Urinary bladder (tissue), 4 donors: ENCODE measurements at places on chromosomes 6 and 20. TPM values are rescaled to one million over a fixed set of nuclear protein-coding genes. Genes with fewer than 3 reads are reported as not detected.
A peak's percentile ranks its signal among the peaks of the same experiment; 100 is the strongest.

TRIM15 gene
- polyA plus RNA-seq: not detected

LY6G6D gene
- 1.7 TPM for polyA plus RNA-seq

LY6G6F gene
- not detected for polyA plus RNA-seq

TINAG gene
- not detected for polyA plus RNA-seq

HLA-DOA gene
- 5.7 TPM for polyA plus RNA-seq

CD24 gene
- polyA plus RNA-seq: 28.8 TPM

PAK5 gene
- 0.05 TPM for polyA plus RNA-seq

SLC24A3 gene
- polyA plus RNA-seq: 20.5 TPM

MUC22 gene
- not detected for polyA plus RNA-seq

MOCS3 gene
- 4.3 TPM for polyA plus RNA-seq

CBLN4 gene
- polyA plus RNA-seq: 0.10 TPM

KIF25 gene
- polyA plus RNA-seq: 0.53 TPM

PBOV1 gene
- polyA plus RNA-seq: not detected

NKX2-4 gene
- polyA plus RNA-seq: not detected

LCA5 gene
- polyA plus RNA-seq: 4.7 TPM

MAS1 gene
- not detected for polyA plus RNA-seq

- peak; percentile 55 for DNase-seq
Observed at GRCh38 chr6:139628270-139628669, 253.8 kb upstream of the CITED2 start.

DNA sequence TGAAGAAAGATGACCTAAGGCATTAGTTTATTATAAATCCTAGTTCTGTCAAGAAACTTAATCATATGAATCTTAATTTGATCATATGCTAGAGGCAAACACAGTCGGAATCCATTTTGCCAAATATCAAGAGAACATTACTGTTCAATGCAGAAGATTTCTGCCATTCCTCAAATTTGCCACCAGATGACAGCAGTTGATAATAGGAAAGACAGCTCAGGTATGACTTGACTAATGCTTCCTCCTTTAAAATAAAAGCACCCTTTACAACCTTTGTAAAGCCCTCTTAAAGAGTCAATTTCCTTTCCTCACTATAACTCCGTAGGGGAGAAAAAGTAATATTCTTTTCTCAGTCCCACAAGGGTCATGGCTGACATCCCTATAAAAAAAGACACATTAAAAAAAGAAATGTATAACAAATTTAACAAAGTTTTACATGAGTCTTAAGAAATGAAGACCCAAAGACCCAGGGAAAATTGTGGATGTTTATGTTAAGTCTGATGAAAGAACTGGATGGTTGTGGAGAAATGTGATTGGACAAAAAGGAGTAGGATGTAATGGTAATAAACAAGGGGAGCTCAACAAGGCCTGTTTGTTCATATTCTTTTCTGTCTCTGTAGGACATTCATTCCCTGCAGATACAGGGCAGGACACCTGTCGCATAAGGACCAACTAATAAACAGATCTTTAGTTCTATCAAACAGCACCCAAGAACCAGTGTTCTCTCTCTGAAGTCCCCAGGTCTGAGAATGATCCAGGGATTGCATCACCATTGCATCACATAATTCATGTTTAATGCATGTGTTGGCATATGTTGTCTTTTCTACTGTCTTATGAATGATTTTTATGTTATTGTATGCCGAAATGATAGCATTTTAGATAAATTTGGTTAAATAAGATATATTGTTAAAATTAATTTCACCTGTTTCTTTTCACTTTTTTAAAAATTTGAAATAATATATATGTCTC, 23.0 kb upstream of the IL17A start:
- DNase-seq: no peak

- DNase-seq: no peak
Observed at GRCh38 chr20:13202565-13202964, 18.5 kb upstream of the ISM1 start.

- no peak for DNase-seq
Observed at GRCh38 chr6:152298848-152299735, 338.1 kb downstream of the SYNE1 start.

DNA sequence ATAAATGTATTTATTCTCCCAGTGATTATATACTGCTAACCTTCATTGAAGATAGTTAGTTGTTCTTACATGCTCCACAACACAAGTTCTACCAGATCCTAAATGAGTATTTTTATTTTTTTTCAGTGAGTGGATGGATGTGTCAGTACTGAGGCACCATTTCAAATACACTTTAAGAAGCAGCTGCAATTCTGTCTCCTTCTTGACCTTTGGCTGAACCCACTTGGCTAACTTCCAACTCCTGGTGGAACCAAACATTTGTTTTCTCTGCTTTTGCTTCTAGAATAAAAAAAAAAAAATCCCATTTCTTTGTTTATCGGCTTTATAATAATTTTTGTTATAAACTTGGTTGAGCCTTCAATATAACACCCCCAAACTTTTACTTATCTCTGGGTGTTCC, 458.3 kb upstream of the MAP3K7 start:
- DNase-seq: peak; percentile 33

DNA sequence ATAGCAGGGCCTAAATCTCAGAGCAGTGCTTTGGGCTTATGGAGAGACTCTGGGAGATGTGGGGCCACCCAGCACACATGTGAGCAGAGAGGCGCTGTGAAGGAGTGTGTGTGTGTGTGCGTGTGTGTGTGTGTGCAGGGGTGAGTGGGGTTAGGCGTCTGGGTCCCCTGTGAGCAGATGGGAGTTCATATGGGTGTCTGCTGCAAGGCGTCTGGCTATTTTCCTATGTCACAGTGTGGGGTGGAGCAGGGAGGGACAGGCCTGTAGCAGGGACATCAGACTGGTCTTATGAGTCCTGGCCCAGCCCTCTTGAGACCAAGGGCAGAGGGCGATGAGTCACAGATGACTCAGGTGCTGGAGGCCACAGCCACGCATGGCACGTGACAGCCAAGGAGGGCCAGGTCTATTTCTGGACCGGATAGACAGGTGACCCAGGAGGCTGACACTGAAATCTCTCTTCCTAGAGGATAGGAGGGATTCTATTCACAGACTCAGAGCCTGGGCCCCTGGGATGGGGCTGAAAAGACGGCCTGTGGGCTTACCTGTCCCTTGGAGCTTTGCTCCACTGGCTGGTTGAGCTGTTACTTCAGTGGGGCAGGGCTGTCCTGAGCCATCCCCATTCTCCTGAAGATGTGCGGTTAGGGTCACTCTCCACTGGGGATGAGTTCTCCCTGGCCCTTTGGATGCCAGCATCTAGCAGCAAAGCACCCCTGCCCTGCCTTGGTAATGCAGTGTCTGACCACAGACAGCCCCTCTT, 28.9 kb downstream of the VEGFA start:
- DNase-seq: no peak

- DNase-seq: no peak
Observed at GRCh38 chr6:251920-252319, 40.4 kb upstream of the DUSP22 start.

GRCh38 chr6:136093835-136094234, 156.3 kb downstream of the MTFR2 start:
- DNase-seq: no peak

GRCh38 chr6:41344876-41345275, 9.5 kb downstream of the NCR2 start:
- DNase-seq: no peak

GRCh38 chr6:43715056-43715788, 27.6 kb upstream of the MRPS18A start:
- no peak for DNase-seq

GRCh38 chr6:20440296-20440695, 38.6 kb downstream of the E2F3 start:
- no peak for DNase-seq

GRCh38 chr6:159033160-159034049, 11.4 kb downstream of the TAGAP start:
- no peak for DNase-seq

DNA sequence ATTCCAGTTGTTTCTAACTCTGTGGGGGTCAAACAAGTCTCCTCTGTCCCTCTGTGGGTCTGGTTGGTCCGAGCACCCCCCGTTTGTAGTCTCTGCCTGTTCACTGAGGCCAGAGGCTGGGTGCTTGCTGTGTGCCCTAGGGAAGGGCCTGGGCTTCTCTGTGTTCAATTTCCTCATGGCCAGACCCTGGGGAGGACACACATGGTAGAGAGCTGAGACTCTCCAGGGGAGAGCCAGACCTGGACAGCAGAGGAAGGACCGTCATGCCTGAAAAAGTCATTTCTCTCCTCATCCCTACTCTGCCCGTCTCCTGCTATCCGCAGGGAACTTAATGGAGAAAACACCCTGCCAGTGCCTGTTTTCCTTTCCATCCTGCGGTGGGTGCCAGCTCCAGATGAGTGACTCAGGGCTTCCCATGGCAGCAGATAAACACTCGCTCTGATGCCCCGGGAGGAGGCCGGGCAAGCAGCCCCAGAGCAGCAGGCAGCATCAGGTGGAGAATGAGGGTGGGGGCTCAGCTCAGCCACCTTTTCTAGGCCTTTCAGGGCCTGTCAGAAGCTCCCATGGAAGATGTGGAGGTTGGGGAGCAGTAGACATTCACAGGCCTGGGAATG, 51.9 kb downstream of the SNAI1 start:
- DNase-seq: no peak

- DNase-seq: no peak
Observed at GRCh38 chr20:34834459-34834893, 9.0 kb upstream of the NCOA6 start.

- no peak for DNase-seq
Observed at GRCh38 chr6:111210194-111210728, 123.0 kb downstream of the SLC16A10 start.

GRCh38 chr6:88301256-88301655, 135.1 kb upstream of the CNR1 start:
- DNase-seq: no peak

DNA sequence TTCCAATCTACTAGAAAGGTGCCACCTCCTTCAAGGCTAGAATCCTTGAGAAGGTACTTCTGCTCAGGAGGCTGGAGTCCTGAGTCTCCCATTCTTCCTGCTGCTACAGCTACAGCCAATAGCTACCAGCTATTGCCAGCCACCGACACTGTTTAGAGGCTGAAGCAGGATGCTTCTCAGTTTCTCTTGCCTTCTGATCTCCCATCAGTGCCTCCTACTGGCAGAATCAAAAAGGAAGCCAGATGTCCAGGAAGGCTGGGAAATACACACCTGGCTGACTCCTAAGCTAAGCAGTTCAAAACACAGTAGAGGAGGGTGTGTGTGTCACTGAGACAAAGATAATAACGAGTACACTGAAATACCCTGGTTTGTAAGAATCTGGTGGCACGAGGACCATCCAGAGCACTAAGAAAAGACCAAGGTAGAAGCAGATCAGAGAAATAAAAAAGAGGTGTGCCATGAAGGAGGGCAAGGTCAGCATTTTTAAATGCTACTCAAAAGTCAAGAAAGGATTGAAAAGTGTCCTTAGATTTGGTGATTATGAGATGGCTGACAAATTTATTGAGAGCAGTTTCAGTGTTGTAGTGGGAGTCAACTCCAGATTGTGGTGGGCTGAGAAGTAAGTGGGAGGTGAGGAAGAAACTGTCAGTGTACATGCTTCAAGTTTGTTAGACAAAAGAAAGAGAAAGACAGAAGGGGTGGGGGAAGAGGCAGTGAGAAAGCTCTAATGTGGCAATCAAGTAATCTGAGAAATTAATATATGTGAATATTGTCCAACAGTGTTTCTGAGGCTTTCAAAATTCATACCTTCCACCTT, 2.3 kb upstream of the HLA-DMA start:
- DNase-seq: no peak

DNA sequence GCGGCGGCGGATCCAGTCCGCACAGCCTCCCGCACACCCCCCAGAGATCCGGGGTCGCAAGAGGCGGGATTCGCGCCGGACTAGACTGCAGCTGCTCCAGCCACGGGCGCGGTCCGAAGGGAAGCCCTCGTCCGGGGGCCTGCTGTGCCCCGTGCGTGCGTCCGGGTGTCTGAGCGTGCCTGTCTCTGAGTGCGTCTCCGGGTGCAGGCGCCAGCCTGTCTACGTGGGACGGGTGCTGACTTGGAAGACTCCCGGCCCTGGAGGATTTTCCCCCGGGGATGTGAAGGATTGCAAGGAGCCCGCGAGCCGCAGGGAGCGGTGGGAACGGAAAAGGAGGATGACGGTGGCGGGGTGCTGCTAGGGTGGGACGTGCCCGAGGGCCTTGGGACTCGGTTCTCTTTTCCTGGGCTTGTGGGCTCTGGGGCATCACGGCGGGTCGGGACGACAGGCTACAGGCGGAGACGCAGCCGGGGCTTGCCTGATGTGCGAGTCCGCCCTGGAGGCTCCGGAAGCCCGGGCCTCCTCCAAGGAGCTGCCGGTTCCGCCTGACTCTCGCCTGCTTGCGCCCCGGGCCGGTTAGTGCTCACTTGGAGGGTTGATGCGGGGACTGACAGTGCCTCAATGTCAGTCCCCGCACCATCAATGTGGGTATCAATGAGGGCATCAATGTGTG, 5.7 kb downstream of the MAFB start:
- DNase-seq: no peak

DNA sequence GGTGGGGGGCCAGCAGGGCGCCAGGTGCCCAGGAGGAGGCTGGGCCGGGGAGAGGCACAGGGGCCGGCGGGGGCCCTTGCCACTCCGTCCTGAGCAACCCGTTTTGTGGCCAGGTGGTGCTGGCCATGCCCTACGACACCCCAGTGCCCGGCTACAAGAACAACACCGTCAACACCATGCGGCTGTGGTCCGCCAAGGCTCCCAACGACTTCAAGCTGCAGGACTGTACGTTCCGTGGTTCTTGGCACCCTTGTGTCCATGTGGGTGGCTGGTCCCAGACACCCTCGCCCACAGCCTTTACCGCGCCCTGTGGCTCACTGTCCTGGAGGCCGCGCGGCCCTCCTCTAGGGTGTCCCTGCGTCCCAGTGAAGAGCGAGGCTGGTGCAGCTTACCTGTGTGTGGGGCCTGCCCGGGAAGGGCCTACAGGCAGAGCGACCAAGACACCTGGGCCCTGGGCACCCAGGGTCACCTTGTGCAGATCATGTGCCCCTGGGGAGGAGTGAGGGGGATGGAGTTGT, 28.7 kb downstream of the PYGB start:
- DNase-seq: no peak

DNA sequence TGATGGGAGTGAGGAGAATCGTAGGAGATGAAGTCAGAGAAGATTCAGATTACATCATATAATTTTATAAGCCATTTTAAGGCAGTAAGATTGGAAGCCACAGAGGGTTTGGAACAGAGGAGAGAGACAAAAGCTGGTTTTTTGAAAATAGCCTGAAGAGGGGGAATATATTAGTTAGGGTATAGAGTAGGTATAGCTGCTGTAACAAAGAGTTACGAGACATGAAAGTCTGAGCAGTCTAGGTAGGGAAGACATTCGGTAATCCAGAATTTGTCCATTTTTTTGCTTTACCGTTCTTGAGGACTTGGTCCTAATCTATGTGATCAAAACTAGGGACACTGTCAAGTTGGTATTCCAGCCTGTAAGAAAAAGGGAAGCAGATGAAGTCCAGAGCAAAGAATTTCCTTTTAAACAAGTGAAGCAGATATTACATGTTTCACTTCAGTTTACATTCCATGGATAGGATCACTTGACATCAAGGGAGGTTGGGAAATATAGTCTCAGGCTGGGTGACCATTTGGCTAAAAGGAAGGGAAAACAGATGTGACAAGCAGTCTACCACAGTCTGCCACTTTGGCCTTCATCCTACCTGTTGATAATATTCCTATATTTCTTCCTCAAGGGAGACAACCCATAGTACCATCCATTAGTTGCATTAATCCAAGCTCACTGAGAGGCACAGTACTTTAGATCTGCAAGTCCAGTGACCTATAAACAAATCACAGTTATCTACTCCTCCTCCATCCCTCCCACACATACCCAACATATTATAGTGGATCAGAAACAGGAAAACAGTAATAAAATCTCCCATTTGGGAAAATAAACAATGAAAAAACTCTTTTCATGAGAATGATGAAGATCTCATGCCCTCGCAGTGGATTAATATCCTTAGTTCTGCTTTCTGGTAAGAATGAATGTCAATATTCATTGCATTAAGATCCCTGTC, 10.2 kb downstream of the FAM135A start:
- no peak for DNase-seq
